Stimulated activated CD8-positive, alpha-beta memory T cell treated with anti-CD3 and anti-CD28 coated beads, Interleukin-4, amount 100 ng/mL, for 48 hours (primary cell): ENCODE measurements at places on chromosomes 3 and 15.
A peak's percentile ranks its signal among the peaks of the same experiment; 100 is the strongest.

DNA sequence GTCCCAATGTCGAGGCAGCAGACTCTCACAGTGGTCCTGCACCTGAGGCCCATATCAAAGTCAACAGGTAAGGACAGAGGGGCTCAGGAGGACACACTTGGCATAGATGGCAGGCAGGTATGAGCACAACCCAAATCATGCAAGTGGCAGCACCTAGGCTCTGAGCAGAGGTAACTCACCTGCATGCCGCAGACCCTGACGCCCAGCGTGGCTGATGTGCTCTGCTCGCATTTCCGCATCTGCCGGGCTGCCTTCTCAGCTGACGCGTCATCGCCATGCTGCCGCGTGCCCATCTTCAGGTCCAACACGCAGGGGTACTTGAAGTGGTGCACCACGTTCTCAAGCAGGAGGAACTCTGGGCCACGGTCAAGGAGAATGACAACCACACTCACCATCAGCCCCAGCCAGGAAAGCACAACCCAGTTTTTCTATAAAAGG is 4.2 kb upstream of the GMPPB start:
- no peak for DNase-seq

GRCh38 chr3:22731901-22732300 is 471.2 kb upstream of the UBE2E2 start:
- no peak for DNase-seq

DNA sequence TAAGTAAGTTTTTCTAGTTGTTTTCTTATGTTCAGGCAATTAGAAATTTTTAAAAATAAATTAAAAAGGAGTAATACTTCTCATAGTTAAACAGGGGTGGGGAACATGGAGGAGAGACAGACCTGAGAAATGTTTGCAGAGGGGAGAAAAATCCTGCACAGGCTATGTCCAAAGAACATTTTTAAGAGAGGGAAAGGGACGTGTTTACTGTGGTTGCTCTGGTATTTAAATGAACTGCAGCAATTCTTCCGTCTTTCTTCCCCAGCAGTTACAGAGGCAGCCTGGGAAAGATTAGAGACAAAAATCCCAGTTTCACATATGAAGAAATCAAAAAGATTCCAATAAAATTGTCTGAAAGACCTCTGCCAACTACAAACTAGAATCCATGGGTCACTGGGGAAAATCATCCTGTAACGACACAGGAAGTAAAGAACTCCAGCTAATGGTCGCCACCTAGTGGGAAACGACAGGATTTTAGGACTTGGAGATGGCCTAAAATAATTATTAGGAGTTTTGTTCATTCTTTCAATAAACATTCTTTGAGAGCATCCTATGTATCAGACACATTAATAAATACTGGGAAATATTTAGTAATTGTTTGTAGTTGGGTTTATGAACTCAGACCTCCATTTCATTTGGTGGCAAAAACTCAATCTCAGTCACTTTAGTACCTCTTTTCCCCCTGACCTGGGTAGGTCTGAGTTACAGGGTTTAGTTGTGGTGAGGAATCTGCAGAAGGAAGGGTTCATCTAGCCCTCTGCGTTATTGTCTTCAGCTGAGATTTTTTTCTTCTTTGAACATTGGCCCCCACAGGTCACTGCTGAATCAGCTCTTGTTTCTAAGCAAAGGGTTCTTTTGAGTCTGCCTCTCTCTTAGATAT is 69.9 kb upstream of the GOLIM4 start:
- DNase-seq, result peak; percentile 39

GRCh38 chr3:110814170-110815007 is 257.2 kb upstream of the NECTIN3 start:
- peak; percentile 70 for DNase-seq

DNA sequence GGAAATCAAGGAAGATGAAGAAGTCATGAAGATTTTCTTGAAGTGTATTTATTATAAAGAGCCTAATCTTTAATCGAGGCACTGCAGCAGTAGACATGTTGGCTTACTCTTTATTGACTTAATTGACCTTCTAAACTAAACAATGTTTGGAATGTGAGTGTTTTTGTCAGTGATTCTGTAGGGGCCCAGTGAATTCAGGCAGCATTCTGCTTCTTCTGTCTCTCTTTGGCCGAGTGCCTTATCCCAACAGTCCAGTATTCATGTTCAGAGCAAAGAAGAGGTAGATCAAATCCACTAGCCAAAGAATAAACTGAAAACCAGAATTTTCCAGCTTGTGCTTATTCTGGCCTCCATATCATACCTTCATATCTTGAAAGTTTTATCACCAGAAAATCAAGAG is 55.7 kb downstream of the RLBP1 start:
- DNase-seq, result no peak

DNA sequence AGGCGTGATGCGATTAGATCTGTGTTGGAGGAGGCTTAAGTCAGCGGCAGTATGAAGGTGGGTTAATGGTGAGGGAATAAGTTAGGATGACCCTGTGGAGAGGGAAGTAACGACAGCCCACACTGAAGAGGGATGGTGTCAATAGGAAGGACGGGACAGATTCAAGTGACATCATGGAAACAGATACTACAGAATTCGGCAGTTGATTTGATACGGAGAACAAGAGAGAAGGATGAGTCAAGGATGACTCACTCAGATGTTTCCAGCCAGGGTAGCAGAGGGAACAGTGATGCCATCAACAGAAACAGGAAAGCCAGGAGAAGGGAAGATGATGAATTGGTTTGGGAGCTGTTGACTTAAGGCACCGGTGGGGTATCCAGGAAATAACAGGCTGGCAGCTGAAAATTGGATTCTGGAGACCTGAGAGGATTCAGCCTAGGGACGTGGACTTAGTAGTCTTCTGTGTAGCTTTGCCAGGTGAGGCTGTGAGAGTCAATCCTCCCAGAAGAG is 38.0 kb downstream of the SHC4 start:
- no peak for DNase-seq

DNA sequence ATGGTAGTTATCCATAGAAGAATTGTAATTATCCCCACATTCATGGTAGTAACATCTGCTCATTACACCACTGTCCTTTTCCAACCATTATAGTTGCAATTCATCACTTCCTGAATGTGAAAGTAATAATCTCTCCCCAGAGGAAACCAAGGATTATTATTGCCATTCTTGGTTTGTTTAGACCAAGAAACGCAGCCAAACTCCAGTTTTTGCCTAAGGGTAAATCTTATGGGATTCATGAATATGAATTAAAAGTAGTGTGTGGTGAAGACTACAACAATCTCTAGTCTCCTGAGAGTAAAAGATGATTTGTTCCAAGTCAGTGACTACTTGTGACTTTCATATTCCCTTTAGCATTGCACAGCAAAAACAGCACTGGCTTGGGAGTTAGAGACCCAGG is 45.7 kb upstream of the ABI3BP start:
- DNase-seq, result no peak

GRCh38 chr3:81364411-81364810 is 397.0 kb downstream of the GBE1 start:
- no peak for DNase-seq

DNA sequence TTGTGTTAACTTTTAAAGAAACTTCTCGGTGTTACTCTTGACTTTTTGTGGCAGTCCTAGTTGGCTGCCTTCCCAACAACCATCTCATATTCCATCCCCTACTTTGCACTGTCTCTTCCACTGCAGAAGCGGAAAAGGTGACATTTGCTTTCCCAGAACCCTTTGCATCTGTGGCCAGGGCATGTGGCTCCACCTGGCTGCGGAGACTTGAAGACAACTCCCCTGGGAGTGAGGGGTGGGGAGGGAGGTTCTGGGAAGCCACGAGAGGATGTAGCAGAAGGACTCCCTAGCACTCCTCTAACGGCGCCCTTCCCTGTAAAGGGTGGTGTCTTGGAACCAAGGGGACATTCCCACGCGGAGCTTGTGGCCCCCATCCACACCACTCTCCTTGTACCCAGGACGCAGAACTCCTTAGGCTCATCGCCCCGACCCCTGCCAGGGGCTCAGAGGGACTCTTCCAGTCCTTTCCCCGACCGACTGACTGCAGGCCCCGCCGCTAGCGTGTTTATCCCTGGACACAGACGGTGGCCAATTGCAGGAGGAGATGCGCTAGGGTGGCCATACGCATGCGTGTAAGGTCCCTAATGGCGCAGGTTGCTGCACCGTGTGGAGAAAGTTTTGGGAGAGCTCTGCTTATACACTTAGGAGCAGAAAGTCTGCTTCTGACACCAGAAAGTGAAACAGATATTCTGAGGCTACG is 33.2 kb upstream of the SECISBP2L start:
- no peak for DNase-seq

DNA sequence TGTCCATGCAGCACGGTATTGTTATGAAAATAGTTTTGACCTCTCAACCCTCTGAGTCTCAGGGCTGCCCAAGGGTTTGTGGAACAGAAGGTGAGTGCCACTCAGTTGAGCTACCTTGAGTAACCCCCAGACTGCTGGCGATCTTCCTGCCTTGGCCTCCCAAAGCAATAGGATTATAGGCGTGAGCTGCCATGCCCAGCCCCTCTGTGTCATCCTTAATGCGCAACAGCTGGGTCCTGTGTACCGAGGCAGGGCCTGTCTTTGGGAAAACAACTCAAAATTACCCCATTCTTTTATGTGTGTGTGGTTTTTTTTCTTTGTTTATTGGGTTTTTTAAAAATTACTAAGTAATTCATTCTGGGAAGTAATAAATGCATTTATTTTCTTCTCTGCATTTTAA is 78.3 kb upstream of the TPM1 start:
- no peak for DNase-seq

GRCh38 chr3:169668957-169669741 is 5.6 kb upstream of the MECOM start:
- DNase-seq, result peak; percentile 73

GRCh38 chr15:27327467-27328025 is 356.6 kb downstream of the GABRG3 start:
- no peak for DNase-seq

DNA sequence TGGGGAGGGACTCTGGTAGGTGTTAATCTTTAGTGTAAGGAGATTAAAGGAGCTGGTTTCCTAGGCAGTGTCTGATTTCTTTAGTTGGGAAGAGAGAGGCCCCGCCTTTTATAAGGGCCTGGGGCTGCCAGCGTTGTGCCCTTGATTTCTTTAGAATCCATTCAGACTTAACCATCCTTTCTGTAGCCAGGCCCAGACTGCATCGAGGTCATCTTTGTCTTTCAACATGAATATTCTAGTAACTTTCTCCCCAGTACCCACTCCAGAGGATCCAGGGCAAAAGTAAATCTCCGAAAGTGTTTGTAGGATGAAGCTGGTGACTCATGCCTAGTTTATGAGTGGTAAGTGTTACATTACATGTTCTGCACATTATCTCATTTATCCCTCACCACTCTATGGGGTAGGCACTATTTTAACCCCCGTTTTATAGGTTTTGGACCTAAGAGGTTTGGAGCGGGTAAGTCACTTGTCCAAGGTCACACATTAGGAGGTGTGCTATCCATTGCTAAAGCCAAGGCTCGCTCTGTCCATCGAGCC is 11.8 kb upstream of the USP3 start:
- DNase-seq, result no peak

GRCh38 chr3:47370887-47371697 is 9.7 kb upstream of the PTPN23 start:
- peak; percentile 60 for DNase-seq

- DNase-seq, result no peak
Measured at GRCh38 chr15:98718426-98719136, 70.2 kb downstream of the IGF1R start.

GRCh38 chr3:123739754-123740153 is 144.4 kb downstream of the MYLK start:
- DNase-seq, result no peak

DNA sequence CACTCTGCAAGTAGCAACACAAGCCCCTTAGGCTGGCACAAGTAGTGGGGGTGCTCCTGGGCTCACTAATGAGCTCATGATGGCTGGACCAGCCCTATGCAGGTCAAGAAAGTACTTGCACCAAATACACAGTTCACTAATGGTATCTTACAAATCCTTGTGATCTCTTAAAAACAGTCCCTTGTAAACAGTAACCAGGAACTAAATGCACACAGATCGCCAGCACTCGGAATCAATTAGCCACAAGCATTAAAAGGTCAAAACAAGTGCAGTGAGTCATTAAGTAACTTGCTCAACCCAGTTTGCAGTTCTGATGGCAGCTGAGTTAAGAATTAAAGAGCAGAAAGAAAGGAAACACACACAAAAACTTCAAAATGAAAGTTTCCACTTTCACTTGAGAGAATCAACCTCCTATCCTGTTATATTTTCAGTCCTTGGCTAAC is 43.2 kb downstream of the ARHGEF3 start:
- no peak for DNase-seq

DNA sequence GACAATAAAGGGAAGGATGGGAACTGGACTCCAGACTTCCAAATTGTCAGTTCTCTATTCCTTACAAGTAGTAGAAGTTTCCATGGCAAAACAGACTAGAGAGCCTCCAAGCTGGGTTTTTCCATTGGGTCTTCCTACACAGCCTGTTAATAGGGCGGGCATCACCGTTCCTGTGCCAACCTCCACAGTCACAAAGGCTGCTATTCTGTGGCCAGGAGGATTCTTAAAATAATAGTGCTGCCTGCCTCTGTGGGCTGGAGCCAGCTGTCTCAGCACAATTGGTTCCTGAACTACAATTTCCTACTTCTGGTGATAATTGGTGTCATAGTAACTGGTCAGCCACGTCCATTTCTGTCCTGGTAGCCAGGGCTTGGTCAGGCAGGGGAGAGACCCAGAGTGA is 38.6 kb downstream of the LYZL4 start:
- no peak for DNase-seq
